ENCODE measurements at places on chromosomes 3 and 15.
A peak's percentile ranks its signal among the peaks of the same experiment; 100 is the strongest.

DNA sequence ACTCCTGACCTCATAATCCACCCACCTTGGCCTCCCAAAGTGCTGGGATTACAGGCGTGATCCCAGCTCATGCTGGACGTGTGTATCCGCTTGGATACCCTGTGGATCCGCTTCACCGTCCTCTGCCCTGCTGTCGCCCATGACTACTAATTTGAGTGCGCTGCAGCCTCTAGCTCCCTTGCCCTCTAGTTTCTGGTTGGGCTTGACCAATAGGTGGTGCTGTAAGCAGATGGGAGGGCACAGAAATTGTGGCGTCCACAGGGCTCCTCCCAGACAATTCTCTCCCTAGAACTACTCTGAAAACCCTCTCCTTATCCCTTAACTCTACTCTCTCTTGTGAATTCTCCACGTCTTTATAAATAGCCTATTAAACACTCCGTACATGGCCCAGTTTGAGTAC lies 36.2 kb downstream of the ZPLD1 start:
- no peak for DNase-seq

GRCh38 chr15:70299931-70300869 lies 202.5 kb upstream of the TLE3 start:
- no peak for DNase-seq

DNA sequence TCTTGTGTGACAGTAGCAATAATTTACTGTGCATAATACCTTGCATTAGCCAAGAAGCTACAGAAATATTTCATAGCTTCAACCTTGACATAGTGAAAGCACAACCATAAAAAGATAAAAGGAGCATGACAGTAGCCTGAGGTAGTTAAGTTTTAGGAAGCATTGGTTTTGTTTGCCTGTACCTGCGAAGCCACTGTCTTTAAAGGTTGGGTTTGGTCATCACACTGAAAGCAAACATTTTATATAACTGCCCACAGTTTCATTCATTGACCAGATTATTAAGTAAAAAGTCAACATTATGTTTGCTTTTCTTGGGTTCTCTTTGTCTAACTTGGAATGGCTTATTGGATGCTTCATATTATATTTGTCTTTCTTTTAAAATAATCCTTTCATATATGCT lies 450.1 kb upstream of the IL12A start:
- no peak for DNase-seq

DNA sequence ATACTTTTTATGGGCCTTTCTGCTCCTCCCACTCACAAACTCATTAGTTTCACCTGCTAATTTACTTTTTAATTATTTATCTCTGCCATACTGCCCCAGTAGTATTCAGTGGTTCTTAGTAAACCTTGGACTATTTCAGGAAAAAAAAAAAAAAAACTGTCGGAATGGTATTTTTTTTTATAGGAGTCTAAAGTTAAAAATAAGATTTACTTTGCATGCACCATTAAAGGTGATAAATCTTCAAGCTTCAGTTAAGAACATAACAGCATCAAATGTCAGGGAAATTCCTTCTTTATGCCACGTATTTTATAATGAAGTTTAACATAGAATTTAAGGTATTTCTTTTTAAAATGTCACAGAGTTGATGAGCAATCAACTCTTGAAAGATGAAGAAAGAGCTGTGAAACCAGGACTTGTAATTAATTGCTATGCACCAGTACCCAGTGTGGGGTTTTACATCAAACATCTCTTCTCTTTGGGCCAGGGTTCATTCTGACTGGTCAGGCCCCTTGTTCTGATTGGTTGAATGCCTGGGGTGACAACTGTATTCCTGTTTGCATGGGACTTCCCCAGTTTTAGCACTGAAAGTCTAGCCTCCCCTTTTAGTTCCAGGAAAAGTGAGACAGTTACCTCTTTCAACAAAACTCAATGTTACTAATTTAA lies 40.3 kb upstream of the PTPRG start:
- DNase-seq: no peak

DNA sequence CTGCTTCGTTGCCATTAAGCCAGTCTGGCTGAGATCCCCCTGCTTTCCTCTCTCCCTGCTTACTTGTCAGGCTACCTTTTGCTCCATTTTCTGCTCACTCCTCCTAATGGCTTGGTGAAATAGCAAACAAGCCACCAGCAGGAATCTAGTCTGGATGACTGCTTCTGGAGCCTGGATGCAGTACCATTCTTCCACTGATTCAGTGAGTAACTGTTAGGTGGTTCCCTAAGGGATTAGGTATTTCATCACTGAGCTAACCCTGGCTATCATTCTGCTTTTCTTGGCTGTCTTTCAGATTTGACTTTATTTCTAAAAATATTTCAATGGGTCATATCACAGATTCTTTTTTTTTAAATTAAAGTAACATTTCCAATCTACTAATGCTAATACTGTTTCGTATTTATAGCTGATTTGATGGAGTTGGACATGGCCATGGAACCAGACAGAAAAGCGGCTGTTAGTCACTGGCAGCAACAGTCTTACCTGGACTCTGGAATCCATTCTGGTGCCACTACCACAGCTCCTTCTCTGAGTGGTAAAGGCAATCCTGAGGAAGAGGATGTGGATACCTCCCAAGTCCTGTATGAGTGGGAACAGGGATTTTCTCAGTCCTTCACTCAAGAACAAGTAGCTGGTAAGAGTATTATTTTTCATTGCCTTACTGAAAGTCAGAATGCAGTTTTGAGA lies 25.0 kb downstream of the CTNNB1 start:
- peak; percentile 88 for DNase-seq

DNA sequence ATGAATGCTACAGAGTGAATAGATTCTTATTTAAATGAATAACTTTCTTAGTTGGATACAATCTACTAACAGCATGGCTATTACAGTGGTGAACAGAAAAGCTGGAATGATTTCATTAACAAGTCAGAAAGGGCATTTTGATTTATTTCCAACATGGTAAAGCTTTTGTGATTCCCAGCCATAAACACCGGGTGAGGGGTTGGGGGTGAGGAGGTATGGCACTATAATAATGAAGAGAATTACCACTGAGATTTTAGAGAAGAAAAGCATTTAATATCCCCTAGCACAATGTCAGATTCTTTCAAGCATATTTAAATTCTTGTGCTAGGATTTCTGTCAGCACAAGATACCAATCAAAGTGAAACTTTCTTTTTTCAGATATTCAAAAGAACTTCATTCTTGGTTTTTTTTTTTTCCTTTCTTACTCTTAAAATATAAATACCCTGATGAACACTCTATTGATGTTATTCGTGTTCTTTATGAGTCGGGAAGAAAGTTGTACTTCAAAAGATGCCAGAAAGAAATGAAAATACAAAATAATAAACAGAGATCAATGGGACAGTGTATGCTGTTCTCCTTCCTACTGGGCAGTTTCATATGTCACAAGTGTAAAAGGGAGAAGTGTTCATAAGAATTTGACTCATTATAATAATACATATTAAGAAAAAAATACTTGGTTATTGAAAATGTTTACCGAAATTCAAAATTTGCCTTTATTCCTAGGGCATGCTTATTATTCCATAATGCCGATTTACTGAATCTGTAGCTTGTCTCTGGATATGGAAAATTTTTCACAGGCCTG lies 522.8 kb downstream of the CADM2 start:
- no peak for DNase-seq

DNA sequence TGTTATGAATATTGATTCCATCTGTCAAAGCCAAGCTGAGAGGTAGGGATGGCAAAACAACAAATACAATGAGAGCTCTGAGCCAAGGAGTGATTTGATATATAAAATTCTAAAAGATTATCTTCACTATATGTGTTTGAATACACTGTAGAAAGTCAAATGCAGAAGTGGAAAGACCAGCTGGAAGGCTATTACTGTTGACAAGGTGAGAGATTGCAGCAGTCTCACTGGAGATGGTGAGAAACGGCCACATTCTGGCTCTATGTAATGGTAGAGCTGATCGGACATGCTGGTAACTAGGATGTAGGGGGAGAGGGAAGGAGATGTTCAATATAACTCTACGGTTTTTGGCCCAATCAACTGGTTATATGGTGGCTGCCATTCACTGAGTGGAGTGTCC lies 434.2 kb upstream of the SUCLG2 start:
- no peak for DNase-seq

- DNase-seq: no peak
Measured at GRCh38 chr3:77041811-77042210, 1.9 kb downstream of the ROBO2 start.

DNA sequence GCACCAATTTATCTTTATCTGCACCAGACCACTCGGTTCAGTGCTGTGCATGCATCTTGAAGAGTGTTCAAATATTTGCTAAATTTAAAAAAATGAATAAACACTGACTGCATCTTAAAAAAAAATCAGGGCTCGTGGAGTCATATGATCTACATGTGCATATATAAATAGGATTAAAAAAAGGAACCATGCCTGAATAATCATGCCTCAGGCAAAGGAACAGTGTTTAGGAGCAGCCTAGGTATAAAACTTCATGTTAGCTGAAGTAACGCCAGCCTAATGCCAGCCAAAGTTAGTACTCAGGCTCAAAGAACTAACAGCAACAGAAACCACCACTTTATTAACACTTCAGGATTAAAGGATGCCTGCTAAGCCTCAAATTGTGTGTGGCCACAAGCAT lies 9.5 kb downstream of the ABCC5 start:
- DNase-seq: no peak

DNA sequence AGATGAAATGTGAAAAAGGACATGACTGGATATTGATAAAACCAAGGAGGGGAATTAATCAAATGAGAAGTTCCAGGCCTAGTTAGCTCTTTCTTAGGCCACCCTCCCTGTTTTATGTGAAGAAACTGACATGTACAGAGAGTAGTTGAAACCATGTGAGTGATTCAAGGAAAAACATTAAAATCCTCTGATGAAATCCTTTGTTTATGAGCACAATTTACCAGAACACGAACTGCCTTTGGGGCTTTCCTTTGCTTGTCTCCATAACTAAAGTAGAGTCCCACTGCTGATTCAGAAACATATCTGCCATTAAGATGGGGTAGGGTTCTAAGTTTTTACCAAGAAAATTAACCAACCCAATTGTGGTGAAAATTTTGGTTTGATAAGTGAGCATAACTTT lies 558.3 kb downstream of the NR2F2 start:
- no peak for DNase-seq

- DNase-seq: peak; percentile 47
Measured at GRCh38 chr3:124115279-124115678, 123.4 kb upstream of the ROPN1 start.

DNA sequence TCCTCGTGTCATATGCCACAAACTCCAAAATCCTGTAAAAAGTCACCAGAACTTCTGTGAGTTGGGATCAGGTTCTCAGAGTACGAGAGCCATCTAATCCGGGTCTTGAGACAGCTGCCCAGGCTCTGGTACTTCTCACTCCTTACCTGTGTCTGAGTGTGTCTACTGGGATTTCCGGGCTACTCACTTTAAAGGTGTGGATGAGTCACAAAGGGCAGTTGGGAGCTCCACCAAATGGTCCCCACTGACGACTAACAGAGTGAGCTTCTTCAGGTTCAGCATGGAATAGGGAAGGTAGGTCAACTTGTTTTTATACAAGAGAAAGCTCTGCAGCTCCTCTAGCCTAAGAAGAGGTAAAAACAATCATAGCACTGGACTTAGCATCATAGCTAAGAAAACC lies 29.5 kb downstream of the RTP3 start:
- DNase-seq: no peak

DNA sequence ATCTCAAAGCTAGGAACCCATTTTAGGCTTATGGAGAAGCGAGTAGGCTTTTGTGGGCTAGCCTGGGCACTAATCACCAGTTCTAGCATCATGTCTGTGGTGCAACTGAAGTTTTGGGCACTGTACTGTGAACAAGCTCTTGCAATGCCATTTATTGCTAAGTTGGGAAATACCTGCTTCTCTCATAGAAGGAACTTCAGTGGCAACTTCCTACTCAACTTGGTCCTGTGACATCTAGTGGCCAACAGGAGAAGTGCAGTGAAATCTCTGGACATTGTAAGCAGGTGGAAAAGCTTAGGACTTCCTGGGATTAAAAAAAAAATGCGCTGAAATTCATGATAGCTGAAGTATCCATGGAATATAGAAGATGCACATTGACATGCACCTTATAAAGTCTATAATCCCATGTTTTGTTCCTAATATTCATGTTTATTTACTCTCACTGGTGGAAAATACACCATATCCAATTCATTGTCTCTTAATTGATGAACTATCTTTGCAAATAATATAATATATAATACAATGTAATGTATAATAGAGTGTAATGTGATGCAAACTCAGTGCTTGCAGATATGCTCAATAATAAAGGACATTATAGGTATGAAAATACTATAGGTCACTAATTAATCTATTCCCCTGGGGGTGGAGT lies 6.5 kb upstream of the ALDH1A3 start:
- DNase-seq: peak; percentile 95

DNA sequence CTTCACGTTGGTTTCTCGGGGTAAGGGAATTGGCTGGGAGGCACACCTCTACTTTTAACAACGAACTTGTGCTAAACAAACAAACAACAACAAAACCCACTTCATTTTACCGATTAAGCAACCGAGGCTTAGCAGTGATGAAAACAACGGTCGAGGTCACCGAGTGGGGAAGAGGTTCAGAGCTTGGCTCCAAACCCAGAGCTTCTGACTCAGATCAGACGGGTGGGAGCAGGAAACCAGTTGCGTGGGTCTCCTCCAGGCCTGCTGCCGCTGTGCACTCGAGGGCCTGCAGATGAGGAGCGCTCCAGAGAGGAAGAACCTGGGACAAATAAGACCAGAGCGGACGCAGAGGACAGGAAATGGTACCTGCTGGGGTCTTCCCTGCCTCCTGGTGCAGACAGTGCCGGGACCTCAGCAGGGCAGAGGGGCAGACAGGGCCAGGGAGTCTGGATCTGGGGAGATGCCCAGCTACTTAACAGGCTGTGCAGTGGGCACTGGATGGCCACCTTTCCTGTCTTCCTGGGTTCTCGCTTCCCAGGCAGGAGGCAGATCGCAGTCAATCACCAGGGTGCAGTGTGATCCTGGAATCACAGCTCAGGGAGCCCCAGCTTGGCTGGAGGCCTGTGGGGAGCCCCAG lies 99.0 kb upstream of the MEF2A start:
- no peak for DNase-seq

DNA sequence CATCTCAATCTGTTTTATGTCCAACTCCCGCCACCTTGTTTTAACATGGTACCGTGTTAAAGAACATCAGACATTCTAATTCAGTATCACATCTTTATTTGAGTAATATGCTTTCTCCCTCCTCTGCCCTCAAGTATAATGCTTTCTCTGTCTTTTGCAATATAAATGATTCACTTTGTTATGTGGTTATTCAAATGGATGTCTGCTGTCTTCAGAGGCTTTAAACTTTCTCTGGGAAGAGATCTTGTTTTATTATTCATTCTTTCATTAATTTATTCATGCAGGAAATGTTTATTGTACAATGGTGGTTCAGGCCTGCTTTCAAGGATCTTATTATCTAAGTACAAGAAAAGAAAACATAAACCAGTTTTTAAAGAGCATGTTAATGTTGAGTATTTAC lies 57.1 kb downstream of the RAP2B start:
- DNase-seq: peak; percentile 67

- DNase-seq: peak; percentile 20
Measured at GRCh38 chr3:132256989-132257388, 60.2 kb upstream of the ACP3 start.

- peak; percentile 37 for DNase-seq
Measured at GRCh38 chr3:120171134-120171873, 77.1 kb upstream of the GSK3B start.

All from AG10803 (cell line).